ENCODE measurements at places on chromosomes 7 and 10. TPM values are rescaled to one million over a fixed set of nuclear protein-coding genes. Genes with fewer than 3 reads are reported as not detected.

The NCF1 gene
- 2.0 TPM for total RNA-seq

GRCh38 chr10:12432402-12433189 is 83.2 kb downstream of the CAMK1D start:
- no peak overlapping the region for H3K27ac ChIP-seq
- peaks cover 7% of the 10 kb centered on the region for H3K4me1 ChIP-seq
- H3K4me3 ChIP-seq, result no peak overlapping the region
- H3K27me3 ChIP-seq, result no peaks in the 10 kb centered on the region

GRCh38 chr7:117119192-117119924 is 166.1 kb downstream of the ST7 start:
- no peak overlapping the region for H3K4me3 ChIP-seq
- H3K27me3 ChIP-seq, result no peaks in the 10 kb centered on the region
- peaks cover under 1% of the 10 kb centered on the region for H3K4me1 ChIP-seq

- no peaks in the 10 kb centered on the region for H3K4me1 ChIP-seq
- no peak overlapping the region for H3K4me3 ChIP-seq
- peaks cover 2% of the 10 kb centered on the region for H3K36me3 ChIP-seq
- DNase-seq, result no peak
Measured at GRCh38 chr7:66961096-66961495, 34.3 kb downstream of the SBDS start.

DNA sequence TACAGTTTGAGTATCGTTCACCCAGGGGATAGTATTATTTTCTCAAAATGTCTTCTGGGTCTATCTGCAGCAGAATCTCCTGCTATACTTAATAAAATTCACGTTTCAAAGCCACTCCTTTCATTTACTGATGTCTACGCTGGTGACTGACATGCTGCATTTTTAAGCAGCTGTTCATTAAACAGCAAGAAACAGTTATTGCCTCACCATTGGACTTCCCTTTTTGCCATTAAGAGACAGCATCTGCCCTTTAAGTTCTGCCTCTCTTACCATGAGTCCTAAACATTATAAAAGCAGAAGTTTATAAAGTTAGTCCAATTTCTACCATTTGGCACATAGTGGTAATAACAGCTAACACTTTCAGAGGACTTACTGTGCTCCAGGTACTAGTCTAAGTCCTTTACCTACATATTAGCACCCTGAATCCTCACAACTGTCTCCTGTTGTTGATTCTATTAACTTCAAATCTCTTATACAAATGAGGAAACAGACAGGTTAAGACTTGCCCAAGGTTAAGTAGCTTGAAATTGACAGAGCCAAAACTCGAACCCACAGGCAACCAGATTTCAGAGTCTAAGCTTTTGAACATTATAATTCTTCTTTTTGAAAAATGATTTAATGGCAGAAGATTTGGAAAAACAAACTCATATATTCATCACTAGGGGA is 169.5 kb downstream of the SNX13 start:
- no peaks in the 10 kb centered on the region for H3K4me1 ChIP-seq
- H3K36me3 ChIP-seq, result no peaks in the 10 kb centered on the region
- no peaks in the 10 kb centered on the region for H3K27me3 ChIP-seq
- DNase-seq, result no peak

GRCh38 chr10:13593535-13593934 is 6.8 kb downstream of the PRPF18 start:
- no peaks in the 10 kb centered on the region for H3K4me1 ChIP-seq
- H3K4me3 ChIP-seq, result no peak overlapping the region
- H3K36me3 ChIP-seq, result no peaks in the 10 kb centered on the region
- H3K27me3 ChIP-seq, result no peaks in the 10 kb centered on the region
- no peak overlapping the region for H3K27ac ChIP-seq

GRCh38 chr10:17918187-17918903 is 33.4 kb upstream of the SLC39A12 start:
- no peaks in the 10 kb centered on the region for H3K36me3 ChIP-seq
- H3K4me3 ChIP-seq, result no peak overlapping the region
- no peak overlapping the region for H3K27ac ChIP-seq
- DNase-seq, result no peak
- no peaks in the 10 kb centered on the region for H3K27me3 ChIP-seq
- no peaks in the 10 kb centered on the region for H3K4me1 ChIP-seq

- no peak overlapping the region for H3K4me3 ChIP-seq
- no peak overlapping the region for H3K27ac ChIP-seq
- no peak for DNase-seq
- no peaks in the 10 kb centered on the region for H3K36me3 ChIP-seq
Measured at GRCh38 chr10:26938578-26938977, 77.8 kb upstream of the ABI1 start.

DNA sequence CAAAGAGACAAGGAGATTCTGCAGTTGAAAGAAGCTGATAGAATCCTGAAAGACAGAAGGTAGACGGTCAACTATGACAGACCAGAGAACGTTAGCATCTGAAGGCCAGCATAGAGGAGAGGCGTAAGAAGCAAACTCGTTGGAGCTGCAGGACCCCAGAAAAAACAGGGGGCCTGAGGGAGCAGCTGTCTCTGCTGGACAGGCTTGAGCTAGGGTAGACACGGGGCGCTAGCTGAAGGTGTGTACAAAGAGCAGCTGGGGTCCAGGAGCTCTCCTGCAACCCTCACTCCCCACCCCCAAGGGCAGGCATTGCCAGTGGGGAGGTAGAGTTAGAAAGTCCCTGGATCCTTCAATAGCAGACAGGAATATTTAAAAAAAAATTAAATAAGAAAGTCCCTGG is 14.6 kb upstream of the GDI2 start:
- no peak for DNase-seq
- no peaks in the 10 kb centered on the region for H3K27me3 ChIP-seq
- H3K27ac ChIP-seq, result no peak overlapping the region

DNA sequence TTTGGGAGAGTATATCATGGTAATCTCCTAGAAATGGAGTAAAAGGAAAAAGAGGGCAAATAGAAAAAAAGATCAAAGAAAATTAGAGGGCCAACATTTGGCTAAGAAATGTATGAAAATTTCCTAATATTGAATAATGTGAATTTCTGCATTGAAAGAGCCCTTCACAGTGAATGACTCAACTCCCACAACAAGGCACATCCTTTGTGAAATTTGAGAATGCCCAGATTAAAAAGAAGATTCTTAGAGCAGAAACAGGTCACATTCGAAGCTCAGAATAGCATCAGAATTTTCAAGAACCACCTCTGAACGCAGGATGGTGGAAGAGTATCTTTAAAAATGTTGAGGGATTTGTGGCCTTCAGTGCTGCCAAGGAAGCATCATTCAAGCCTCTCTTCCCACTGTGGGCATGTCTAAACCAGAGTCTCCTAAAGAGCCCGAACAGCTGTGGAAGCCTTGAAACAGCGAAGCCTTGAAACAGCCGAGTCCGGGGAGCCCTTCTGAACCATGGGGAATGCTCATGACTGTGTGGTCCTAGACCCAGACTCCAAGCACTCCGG is 43.6 kb downstream of the GUSB start:
- no peak for DNase-seq
- H3K4me3 ChIP-seq, result no peak overlapping the region
- no peak overlapping the region for H3K27ac ChIP-seq
- H3K27me3 ChIP-seq, result no peaks in the 10 kb centered on the region
- H3K36me3 ChIP-seq, result no peaks in the 10 kb centered on the region
- H3K4me1 ChIP-seq, result no peaks in the 10 kb centered on the region

Data from colonic mucosa (tissue), 4 donors.